ENCODE measurements at places on chromosomes 4 and X. TPM values are rescaled to one million over a fixed set of nuclear protein-coding genes. Genes with fewer than 3 reads are reported as not detected.

The NKX6-1 gene
- not detected for total RNA-seq

The CYLC1 gene
- not detected for total RNA-seq

The TACR3 gene
- not detected for total RNA-seq

The TKTL2 gene
- total RNA-seq = not detected

The VCX3B gene
- not detected for total RNA-seq

The KLB gene
- total RNA-seq = not detected

The PFKFB1 gene
- 18.5 TPM for total RNA-seq

The SATL1 gene
- not detected for total RNA-seq

The FAM47B gene
- total RNA-seq = not detected

The CCNA2 gene
- total RNA-seq = not detected

The ESX1 gene
- not detected for total RNA-seq
